ENCODE measurements at places on chromosomes 2 and 18.

DNA sequence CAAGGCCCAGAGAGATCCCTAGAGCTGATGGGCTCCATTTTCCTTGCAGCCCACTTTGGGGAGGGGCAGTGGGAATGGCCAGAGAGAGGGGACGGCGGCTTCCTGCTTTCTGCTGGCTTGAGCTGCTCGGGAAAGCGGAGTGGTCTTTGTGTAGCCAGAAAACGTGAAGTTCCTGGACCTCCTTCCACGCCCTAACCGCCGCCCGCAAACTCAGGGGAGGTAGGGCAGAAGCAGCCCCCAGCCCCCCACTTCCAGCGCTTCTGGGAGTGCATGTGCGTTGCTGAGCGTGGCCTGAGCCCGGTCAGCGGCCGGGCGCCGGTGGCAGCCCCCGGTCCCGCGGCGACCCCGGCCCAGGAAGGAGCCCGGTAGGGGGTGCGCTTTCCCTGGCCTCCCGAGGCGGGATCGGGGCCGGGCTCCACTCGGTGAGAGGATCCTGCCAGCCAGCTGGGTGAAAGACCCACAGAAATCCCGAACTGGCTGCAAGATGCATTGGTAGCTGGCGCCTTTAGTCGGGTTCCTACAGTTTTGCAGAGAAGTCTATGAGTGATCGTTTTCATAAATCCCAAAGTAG, 25.3 kb upstream of the BOD1L2 start:
- no peak for DNase-seq

GRCh38 chr2:109316091-109316490, 187.1 kb downstream of the SH3RF3 start:
- no peak for DNase-seq

- DNase-seq = no peak
These were observed 259.4 kb upstream of the SPRED2 start for GRCh38 chr2:65691816-65692215.

DNA sequence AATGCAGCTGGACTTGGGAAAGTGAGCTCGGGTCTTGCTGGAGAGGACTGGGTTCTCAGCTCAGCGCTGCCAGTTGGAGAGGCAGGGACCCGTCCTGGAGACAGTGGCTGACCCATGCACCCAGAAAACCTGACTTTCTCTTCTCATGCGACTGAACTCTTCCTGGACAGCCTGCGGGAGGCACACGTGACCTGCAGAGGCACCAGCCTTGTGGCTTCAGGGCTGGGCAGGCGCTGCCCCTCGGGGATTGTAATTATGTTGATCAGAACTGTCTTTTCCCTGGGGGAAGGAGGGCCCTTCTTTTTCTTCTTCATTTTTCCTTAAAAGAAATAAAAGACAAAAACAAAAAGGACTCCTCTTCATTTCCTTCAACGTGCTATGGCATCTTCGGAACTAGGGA, 198.1 kb downstream of the VAPA start:
- DNase-seq = no peak

GRCh38 chr2:86201671-86202335, 2.5 kb downstream of the MRPL35 start:
- no peak for DNase-seq

DNA sequence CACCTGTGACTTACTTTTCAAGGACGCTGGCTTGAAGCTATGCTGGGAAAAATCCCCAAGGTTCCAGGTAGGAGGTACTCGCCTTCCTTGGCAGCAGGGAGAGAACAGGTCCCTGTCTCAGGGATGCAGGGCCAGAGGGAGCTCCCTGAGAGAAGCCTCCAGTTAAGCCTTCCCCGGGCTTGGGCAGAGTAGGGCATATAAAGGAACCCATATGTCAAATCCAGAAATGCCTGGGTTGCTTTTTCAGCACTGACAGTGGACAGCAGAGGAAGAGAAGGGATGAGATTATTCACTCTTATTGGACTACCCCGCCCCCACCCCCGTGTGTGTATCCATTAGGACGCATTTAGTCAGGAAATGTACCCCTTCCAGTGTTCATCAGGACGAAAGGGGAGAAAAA, 89.3 kb upstream of the TEX51 start:
- no peak for DNase-seq

- DNase-seq = no peak
These were observed 122.2 kb upstream of the MAP3K20 start for GRCh38 chr2:172953411-172953810.

DNA sequence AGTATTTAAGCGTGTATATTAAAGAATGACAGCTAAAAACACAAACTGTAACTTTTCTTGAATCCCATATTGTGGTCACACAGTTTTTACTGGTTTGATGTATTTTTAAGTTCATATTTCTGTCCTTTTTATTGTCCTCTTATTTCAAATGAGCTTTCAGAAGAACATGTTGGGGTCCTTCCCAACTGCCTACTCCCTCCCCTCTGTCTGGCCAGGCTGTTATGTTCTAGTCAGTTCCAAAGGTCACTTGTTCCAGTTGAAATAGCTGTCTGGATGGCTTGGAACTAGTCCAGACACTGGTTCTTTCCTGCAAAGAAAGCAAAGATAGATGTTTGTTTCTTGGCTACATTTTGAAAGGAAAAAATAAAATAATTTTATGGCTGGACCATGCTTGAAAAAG, 306.9 kb downstream of the GULP1 start:
- DNase-seq = no peak

GRCh38 chr2:120433816-120434290, 87.9 kb downstream of the INHBB start:
- no peak for DNase-seq

DNA sequence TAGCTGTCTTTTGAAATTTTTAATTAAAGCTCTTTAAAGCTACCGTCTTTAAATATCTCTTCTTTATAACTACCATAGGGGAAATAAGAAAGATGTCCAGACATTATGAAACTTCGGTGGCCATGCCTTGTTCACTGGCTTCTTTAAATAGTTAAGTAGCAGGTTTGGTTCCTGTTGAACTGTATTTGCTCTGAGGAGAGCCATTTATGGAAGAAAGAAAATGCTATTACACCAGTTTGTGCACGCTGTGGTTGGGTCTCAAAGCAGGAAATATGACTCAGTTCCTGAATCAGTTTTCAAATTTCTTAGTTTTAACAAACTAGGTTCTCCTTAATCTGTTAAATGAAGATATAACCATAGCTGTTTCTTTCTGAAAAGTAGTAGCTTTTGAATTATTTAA, 12.2 kb downstream of the ARPC2 start:
- DNase-seq = no peak

- DNase-seq = no peak
These were observed 207.1 kb downstream of the ACKR3 start for GRCh38 chr2:236776695-236777251.

GRCh38 chr18:40866013-40866645, 1088.9 kb upstream of the PIK3C3 start:
- DNase-seq = no peak

GRCh38 chr2:8115966-8116365, 565.9 kb upstream of the ID2 start:
- DNase-seq = no peak

DNA sequence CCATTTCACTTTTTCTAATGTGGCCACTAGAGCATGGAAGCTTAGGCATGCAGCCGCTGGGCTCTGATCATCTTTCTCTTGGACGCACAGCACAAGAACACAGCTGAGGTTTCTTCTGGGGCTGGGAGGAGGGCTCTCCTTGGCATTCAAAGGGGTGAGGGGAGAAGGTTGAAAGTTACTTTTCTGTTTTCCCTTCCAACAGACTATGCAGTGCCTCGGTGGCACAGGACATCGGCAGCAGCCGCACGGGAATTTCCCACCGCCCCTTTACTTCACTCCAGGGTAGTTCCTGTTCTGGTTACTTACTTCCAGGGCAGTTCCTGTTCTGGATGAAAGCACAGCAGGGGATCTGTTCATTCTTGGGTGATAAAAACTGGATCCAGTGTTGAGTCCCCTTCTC, 18.9 kb upstream of the MAL start:
- no peak for DNase-seq

DNA sequence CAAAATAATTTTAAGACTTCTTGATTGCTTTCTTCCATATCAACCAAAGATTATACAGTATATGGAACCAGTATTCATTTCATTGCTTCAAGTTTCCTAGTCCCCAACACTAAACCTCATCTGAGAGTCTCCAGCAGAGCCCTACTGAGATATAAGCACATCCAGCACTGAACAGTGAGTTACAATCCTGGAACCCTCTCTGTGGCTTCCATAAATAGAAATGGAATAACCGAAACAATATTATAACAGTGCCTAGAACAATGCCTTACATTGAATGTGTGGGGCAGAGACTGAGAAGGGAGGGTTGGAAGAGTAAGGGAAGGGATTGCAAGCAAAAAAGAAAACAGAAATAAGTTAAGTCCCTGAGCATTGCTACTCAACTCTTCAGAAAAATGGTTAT, 18.9 kb downstream of the AAK1 start:
- no peak for DNase-seq

DNA sequence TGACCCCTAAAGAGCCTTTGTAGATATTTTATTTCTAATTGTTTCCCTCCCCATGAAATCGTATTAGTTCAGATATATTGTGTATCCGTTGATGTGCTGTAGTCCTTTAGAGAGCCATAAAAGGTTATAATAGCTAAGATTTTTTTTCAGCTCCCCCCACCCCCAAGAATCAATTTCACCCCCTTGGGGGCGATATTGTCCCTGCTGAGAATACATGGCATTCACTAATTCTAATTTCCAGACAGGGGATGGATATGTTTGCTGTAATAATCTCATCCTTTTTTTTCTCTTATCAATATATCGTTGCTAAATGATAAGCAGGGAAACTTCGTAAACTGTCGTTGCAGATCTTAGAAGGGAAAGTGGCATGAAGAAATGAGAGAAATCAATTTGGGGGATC, 530.7 kb downstream of the TMEM182 start:
- DNase-seq = no peak

DNA sequence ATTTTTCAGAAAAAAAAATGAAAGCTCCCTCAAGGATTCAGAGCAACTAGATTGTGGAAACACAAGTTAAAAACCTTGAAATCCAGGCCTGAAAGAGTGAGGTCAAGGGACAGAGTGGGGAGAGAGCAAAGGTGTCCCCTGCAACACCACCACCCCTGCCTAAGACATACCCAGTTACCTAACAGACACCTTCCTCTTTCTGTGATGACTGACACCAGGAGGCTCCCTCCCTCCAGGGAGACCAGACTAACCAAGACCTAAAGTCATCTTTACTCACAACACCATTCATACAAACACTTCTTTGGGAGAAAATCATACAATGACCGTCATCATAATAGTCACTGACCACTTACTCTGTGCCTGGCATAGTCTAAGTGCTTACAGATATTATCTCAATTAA, 151.8 kb upstream of the NABP1 start:
- no peak for DNase-seq

DNA sequence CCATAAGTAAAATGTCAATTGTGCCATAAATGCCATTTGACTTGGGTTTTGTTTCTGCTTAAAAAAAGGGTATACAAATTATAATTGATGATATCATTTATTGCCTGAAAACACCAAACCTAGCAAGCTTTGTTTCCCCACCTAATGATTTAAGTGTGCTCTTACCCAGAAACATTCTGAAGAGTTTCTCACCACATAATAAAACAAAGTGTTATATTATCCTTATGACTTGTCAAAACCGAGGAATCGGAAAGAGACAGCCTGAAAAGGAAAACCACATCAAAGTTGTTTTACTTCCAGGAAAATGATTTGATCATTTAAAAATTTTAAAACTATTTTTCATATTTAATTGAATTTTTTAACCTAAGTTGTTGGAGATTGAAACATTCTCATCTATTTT, 170.5 kb upstream of the SLC39A10 start:
- no peak for DNase-seq

- DNase-seq = no peak
These were observed 36.9 kb downstream of the YWHAQ start for GRCh38 chr2:9593925-9594324.

GRCh38 chr2:189576396-189576795, 4.2 kb downstream of the SLC40A1 start:
- no peak for DNase-seq

- no peak for DNase-seq
These were observed 244.1 kb downstream of the LPIN1 start for GRCh38 chr2:11990576-11990975.

- peak; percentile 50 for DNase-seq
These were observed 52.6 kb upstream of the KIDINS220 start for GRCh38 chr2:8889978-8890377.

- DNase-seq = no peak
These were observed 248.6 kb downstream of the BCL2 start for GRCh38 chr18:63070767-63071502.

DNA sequence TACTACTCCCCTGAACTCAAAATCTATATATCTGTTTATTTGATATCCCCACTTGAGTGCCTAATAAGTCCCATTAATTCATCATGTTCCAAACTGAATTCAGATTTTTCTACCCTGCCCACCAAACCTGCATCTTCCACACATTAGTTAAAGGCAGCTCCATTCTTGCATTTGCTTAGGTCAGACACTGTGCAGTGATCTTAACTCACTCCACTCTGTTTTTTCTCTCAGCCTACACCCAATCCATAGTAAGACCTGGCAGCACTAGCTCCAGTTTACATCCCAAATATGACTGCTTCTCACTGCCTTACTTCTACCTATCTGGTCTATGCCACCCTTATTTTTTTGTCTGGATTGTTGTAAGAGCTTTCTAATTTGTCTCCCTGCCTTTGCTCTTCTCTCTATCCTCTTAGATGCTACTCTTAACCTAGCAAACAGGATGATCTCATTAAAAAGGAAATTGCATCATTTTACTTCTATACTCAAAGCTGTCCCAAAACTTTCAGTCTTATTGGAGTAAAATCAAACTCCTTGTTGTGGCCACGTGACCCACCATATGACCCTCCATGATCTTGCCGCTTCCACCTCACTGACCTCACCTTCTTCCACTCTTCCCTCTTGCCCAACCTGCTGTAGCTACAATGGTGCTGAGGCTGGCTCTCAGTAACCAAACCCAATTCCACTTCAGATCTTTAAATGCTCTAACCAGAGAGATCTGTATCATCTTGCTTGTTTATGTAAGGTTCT, 274.9 kb upstream of the FANCL start:
- no peak for DNase-seq

- no peak for DNase-seq
These were observed 10.6 kb upstream of the NEMP2 start for GRCh38 chr2:190545093-190545492.

- DNase-seq = peak; percentile 44
These were observed 160.1 kb downstream of the HAUS1 start for GRCh38 chr18:46264255-46264654.

DNA sequence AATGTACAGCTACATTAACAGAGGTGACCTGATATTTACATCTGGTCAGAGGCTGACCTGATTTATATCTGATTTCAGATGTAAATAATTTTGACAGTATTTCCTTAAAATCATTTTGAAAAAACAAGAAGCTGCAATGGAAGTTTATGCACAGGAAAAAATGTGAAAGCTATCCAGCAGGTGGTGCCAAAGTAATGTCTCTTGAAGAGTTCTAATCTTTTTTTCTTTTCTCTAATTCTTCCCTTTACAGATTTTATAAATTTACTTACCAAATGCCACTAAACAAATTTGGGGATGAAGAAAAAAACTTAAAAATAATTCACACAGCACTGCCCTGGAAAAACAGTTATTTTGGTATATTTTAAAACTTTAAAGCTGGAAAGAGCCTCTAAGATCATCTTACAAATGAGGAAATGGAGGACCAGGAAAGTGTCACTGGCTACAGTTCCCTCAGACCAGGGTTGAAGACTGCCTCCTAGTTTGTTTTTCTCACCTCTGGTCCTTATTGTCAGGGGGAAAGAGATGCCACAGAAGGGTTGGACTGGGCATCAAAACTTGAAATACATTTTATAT, 16.4 kb upstream of the FBLN7 start:
- DNase-seq = peak; percentile 24

GRCh38 chr2:55856936-55857335, 66.6 kb downstream of the EFEMP1 start:
- DNase-seq = no peak
